ENCODE measurements at places on chromosomes 13 and 19. TPM values are rescaled to one million over a fixed set of nuclear protein-coding genes. Genes with fewer than 3 reads are reported as not detected.

SULT2A1 gene
- total RNA-seq: 0.27 TPM

DNA sequence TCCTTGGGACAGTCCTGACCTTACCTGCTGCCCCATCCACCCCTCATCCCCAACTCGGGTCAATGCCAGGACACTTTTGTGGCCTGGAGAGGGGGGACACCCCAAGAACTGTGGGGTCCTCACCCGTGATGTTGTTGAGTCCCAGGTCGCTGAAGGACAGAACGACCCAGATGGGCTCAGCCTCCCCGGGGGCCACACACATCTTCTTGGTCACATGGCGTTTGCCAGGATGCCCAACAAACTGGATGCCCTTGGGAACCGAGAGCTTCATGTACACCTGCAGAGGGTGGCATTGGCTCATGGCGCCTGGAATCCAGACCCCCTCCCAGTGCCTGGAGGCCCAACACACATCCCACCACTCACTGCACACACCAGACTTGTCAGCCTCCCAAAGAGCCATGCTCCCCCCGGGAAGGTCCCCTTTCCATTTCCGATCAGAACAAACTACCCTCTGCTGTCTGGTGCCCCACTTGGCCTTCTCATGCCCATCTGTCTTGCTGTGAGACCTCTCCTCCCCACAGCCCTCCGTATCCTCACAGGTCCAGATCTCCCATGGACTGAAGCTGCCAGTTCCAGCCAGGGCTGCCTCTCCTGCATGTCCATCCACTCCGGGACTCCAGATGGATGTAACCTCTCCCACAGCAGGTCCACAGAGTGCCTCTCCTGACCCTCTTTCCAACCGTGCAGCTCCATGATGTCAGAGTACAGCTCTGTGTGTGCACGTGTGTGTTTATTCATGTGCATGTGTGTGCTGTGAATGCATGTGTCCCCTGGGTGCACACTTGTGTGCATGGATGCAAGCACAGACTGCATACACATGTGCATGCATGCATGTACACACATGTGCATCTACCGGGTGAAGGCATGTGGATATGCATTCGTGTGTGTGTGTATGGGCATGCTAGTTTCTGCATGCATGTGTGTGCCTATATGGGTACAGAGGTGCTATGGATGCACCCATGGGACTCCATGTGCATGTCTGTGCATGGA lies 58.4 kb downstream of the F2RL3 start:
- no peak for DNase-seq

DNA sequence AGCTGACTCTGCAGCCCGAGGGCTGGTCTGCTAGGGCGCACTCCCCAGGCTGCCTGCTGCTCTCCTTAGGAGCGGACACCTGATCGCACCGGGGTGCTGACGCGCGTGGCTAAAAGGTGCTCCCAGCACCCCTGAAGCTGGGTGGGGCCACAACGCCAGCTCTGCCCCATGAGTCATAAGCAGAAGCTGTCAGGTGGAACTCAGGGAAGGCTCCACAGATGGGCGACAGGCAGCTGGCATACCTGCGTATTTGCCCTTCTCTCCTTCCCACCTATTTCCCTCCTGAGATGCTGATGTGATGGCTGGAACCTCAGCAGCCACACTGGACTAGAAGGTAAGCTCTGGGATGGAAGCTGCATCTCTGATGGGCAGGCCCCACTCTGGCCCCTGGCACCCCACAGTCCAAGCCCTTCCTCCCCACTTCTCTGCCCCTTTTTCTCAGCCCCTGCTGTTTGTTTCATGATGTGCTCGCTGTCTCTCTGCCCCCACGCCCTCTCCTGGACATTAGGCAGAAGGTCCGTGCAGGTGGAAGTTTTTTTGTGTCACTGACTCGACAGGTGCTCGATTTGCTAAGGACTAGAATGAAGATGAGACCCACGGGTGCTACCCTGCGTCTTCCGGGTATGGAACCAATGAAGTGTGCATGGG lies 30.3 kb upstream of the CACTIN start:
- DNase-seq: no peak

GRCh38 chr13:114025714-114026431 lies 52.0 kb upstream of the C13orf46 start:
- DNase-seq: no peak

- DNase-seq: no peak
Measured at GRCh38 chr19:522726-523125, 8.8 kb upstream of the CDC34 start.

All from HCT116 (cell line).